ENCODE measurements at places on chromosomes 2 and 18. TPM values are rescaled to one million over a fixed set of nuclear protein-coding genes. Genes with fewer than 3 reads are reported as not detected.

DNA sequence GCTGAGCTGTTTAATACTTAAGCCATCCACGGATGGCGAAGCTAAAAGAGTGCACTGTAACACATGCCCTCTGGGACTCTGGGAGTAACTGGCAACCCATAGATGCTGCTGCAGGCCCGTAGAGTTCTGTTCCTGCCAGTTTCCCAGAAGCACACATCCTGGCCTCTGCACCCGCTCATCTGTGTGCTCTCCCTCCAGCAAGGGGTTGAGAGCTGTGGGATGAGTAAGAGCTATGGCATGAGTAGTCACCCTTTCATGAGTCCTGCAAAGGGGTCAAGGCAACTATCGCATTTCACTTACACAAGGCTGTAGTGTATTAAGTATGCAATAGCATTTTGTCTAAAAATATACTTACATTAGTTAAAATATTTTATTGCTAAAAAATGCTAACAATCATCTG, 1341.8 kb upstream of the NXPH2 start:
- no peak for DNase-seq

DTNA gene
- total RNA-seq: 164 TPM

DNA sequence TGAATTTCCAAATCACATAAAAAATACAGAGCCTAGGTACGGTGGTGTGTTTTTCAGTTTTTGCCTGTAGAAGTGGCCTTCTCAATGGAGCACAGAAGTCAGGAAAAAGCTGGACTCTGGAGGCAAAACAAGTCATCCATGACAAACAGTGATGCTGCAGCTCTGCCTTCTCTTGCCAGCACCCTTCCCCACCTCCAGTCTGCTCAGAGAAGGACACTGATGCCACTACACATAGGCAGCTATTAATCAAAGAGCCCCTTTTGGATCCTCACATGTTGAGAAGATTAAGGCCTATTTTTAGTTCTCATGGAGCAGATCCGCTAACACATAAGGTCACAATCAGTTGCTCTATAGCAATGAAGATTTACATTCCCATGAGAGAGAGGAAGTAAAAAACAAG, 181.6 kb upstream of the GALNT5 start:
- DNase-seq: no peak

LHCGR gene
- total RNA-seq: not detected

DNA sequence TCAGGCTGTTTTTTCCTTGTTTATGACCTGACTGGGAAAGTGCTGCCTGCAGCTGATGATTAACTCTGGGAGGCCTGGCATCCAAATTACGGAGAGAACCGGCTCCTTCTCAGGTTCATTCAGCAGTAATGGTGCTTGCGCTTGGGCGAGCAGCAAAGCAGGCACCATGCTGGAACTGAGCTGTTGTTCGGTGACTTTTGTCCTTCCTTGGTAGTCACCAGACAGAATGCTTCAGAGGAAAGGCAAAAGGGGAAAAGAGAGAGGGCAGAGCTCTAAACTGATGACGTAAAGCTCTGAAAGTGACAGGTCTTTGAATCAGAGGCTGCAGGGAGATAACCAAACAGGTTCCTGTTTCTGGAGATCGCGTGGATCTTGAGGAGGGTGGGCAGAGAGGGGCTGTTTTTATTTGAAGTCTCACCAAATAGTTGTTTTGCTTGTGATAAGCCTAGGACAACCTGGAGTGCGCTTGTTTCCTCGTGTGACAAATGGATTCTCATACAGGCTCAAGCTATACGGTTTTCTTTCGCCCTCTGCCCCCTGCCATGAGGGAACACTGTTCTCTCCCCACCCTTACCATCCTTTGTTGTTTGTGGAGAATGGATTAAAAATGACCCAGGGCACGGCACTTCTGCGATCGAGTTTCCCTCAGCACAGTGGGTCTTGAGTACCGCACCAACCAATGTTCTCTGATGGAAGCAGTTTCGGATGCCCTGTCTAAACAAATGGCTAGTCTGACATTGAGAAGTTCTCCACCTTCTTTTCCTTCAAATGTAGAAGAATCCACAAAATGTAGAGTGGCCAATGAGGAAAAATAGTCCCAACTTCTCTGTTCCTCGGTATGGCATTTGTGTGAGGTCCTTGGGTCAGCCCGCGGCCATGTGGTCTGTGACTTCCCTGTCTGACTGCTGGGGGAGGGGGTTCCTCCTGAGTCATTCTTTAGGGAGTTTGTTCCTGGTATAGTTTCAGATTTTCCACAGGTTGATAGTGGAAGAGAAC, 1.3 kb downstream of the RASGRP3 start:
- no peak for DNase-seq

RFTN2 gene
- 6.3 TPM for total RNA-seq

DNA sequence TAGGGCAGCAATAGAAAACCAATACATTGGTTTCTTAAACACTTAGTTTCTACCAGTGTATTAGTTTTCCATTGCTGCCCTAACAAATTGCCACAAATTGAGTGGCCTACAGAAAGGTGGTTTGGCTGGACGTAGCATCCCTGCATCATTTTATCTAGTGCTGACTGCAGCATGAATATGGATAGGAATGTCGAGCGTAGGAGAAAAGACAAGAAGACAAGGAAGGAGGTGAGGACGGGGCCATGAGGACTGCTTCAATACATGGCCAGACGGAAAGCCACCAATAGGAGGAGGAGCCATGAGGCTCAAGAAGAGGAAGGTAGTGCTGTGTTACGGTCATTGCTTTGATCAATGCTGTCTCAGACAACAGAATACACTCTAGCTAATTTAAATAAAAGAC, 154.5 kb upstream of the NDUFV2 start:
- no peak for DNase-seq
